ENCODE measurements at places on chromosomes 7 and 10.

DNA sequence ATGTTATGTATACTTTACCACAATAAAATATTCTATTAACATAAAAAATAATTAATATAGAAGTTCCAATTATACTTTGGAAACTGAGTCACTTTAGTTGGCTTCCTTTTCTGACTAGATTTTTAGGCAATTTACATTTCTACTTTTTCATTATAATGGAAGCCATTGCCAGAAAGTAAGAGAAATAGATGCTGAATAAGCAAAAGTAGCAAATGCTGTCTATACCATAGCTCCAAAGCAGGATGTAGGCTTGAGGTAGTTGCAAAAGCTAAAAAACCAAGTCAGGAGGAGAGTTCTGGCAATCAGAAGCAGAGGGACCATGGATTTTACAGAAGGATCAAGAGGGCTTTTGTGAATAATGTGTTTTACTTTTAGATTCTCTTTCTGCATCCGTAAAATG lies 262.4 kb upstream of the TMEM229A start:
- H3K27ac ChIP-seq = no peak overlapping the region
- H3K36me3 ChIP-seq = no peaks in the 10 kb centered on the region
- H3K27me3 ChIP-seq = no peaks in the 10 kb centered on the region
- DNase-seq = no peak
- no peaks in the 10 kb centered on the region for H3K4me1 ChIP-seq
- no peak overlapping the region for H3K4me3 ChIP-seq

- H3K4me3 ChIP-seq = no peak overlapping the region
- no peaks in the 10 kb centered on the region for H3K27me3 ChIP-seq
- no peaks in the 10 kb centered on the region for H3K4me1 ChIP-seq
- H3K27ac ChIP-seq = no peak overlapping the region
Measured at GRCh38 chr7:44152971-44153947, 12.1 kb upstream of the MYL7 start.

GRCh38 chr10:88991161-88991898 lies 732 bp downstream of the FAS start:
- DNase-seq = peak; percentile 77
- H3K36me3 ChIP-seq = peaks cover 29% of the 10 kb centered on the region
- peak overlapping the region; percentile 98 for H3K4me3 ChIP-seq
- H3K27ac ChIP-seq = peak overlapping the region; percentile 98
- H3K4me1 ChIP-seq = peaks cover 59% of the 10 kb centered on the region
- no peaks in the 10 kb centered on the region for H3K27me3 ChIP-seq

DNA sequence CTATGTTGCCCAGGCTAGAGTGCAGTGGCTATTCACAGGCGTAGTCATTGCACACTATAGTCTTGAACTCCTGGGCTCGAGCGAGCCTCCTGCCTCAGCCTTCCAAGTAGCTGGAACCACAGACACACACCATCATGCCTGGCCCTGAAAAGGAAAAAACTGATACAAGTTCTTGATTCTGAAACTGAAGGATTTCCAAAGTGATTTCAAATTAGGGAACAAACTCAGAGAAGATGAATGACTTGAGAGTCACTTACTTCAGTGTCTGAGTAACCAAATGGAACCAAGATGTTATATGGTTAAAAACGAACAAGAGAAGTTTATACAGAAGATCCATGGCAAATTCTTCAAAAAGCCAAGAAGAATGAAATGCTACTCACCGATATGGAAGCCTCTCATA lies 14.4 kb downstream of the CWF19L1 start:
- H3K27ac ChIP-seq = no peak overlapping the region
- DNase-seq = no peak
- H3K4me1 ChIP-seq = no peaks in the 10 kb centered on the region
- H3K27me3 ChIP-seq = no peaks in the 10 kb centered on the region

DNA sequence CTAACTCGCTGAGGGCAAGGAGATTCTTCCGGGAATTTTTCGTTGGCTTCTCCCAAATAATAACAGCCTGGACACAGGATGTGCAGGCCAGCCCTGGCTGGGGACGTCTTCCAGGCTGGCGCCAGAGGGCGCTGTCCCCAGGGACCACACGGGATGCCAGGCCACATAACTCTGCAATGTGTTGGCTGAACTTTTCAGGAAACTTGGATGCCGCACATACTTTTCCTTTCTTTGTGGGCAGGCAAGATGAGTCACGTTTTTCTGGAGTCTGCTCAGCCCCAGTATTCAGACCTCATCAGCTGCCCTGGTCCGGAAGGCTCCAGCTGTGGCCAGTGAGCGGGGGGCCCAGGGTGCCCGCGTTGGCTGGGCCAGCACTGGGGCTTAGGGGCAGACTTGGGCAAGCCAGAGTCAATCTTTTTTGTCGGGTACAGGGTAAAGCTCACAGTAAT lies 122.7 kb downstream of the PRKAG2 start:
- peaks cover 16% of the 10 kb centered on the region for H3K4me1 ChIP-seq
- no peak for DNase-seq
- H3K4me3 ChIP-seq = no peak overlapping the region
- no peaks in the 10 kb centered on the region for H3K36me3 ChIP-seq
- H3K27ac ChIP-seq = no peak overlapping the region

DNA sequence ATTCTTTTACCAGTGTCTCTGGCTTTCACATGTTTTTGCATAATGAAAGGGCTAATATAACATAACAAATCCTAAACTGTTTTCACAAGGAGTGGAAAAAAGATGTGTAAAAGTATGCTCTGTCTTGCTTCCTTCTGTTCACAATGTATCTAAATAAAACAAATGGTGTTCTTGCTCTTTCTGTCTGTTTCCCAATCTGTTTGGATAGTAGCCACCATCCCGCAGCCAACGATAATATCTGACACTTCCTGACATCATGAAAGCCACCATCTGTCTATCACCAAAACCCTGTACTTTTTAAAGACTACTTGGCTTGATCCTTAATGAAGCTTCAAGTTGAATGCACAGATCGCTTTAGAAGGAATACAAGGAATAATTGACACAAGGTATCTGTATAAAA lies 246.2 kb downstream of the ETV1 start:
- no peak overlapping the region for H3K27ac ChIP-seq
- no peak overlapping the region for H3K4me3 ChIP-seq
- H3K36me3 ChIP-seq = no peaks in the 10 kb centered on the region

- no peak for DNase-seq
- H3K27me3 ChIP-seq = peaks cover 43% of the 10 kb centered on the region
- no peaks in the 10 kb centered on the region for H3K4me1 ChIP-seq
Measured at GRCh38 chr7:117319181-117319580, 3.7 kb downstream of the WNT2 start.

GRCh38 chr7:80240265-80241025 lies 105.8 kb downstream of the GNAI1 start:
- H3K27ac ChIP-seq = no peak overlapping the region
- no peaks in the 10 kb centered on the region for H3K4me1 ChIP-seq
- no peak overlapping the region for H3K4me3 ChIP-seq
- H3K27me3 ChIP-seq = no peaks in the 10 kb centered on the region
- DNase-seq = no peak

DNA sequence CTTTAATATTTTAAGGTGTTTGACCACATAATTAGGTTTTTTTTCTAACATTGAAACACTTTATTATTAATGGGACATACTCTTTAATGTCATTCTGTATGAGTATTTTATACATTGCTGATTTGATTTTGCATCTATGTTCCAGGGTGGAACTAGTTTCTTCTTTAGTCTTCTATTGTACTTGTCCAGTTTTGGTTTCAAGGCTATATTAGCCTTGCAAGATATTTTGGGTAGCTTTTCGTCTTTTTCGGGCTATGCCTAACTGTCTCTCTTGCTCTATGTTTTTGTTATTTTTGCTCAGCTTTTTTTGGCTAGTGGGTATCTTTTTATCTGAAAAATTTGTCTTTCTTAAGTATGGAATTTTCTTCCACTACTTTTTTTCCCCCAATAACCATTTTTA lies 38.7 kb upstream of the MKX start:
- no peak for DNase-seq
- no peak overlapping the region for H3K27ac ChIP-seq
- H3K27me3 ChIP-seq = peaks cover 37% of the 10 kb centered on the region
- H3K4me3 ChIP-seq = no peak overlapping the region

- no peak for DNase-seq
- no peak overlapping the region for H3K27ac ChIP-seq
- peaks cover 38% of the 10 kb centered on the region for H3K27me3 ChIP-seq
- no peaks in the 10 kb centered on the region for H3K4me1 ChIP-seq
- no peak overlapping the region for H3K4me3 ChIP-seq
- no peaks in the 10 kb centered on the region for H3K36me3 ChIP-seq
Measured at GRCh38 chr10:85548034-85548433, 818.6 kb downstream of the GRID1 start.

DNA sequence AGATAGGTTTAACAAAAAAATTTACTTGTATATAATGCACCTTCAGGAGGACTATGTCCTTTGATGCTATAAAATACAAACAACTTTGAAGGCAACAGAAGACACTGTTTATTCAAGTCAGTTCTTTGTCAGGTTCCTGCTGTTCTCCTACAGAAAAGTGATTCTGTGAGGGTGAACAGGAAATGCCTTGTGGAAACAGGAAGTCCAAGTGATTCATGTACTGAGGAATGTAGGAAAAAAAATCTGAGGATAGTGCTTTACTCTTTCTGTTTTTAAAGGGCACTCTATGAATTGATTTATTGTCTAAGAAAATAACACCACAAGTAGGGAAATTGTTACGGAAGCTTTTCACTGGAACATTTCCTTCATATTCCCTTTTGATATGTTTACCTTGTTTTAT lies 171.9 kb downstream of the HDAC9 start:
- no peak overlapping the region for H3K4me3 ChIP-seq
- no peak overlapping the region for H3K27ac ChIP-seq
- DNase-seq = no peak
- H3K36me3 ChIP-seq = no peaks in the 10 kb centered on the region
- H3K27me3 ChIP-seq = no peaks in the 10 kb centered on the region

GRCh38 chr7:36999626-37000485 lies 275.6 kb upstream of the AOAH start:
- H3K27ac ChIP-seq = no peak overlapping the region
- H3K36me3 ChIP-seq = peaks cover 31% of the 10 kb centered on the region
- no peak overlapping the region for H3K4me3 ChIP-seq
- H3K27me3 ChIP-seq = no peaks in the 10 kb centered on the region
- H3K4me1 ChIP-seq = no peaks in the 10 kb centered on the region

- peaks cover 15% of the 10 kb centered on the region for H3K4me1 ChIP-seq
- H3K27ac ChIP-seq = no peak overlapping the region
- no peak for DNase-seq
Measured at GRCh38 chr10:114552050-114552449, 106.0 kb downstream of the ABLIM1 start.

DNA sequence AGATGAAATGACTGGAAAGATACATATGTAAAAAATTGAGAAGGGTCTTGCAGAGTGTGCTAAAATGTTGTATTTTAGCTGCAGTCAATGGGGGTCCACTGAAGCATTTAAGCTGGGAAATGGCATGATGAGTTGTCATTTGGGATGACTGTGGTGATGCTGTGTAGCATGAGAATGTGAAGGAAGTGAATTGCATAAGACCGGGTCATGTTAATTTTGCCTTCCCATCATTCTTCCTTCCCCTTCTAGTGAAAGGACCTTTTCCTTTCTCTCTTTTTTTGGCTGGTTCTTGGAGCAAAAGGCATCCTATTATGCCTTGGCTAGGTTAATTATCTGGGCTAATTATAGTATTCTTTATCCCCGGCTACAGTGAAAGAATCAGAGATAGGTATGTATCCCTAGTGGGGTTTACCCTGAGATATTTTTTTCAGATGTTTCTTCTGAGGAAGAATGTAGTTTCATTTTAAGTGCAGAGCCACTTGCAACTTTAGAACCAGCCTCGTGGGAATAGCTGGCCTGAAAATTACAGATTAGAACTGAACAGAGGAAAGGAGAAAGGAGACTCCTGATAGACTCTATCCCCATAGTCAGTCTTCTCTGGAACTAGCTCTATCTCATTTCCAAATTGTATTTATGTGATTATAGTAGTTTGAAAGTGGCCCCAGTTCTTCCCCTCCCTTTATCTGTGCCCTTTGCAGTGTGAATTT lies 93.6 kb downstream of the HGF start:
- no peaks in the 10 kb centered on the region for H3K36me3 ChIP-seq
- no peak overlapping the region for H3K27ac ChIP-seq
- H3K4me3 ChIP-seq = no peak overlapping the region
- H3K27me3 ChIP-seq = no peaks in the 10 kb centered on the region
- DNase-seq = no peak
